ENCODE measurements at places on chromosomes 2 and 18.

DNA sequence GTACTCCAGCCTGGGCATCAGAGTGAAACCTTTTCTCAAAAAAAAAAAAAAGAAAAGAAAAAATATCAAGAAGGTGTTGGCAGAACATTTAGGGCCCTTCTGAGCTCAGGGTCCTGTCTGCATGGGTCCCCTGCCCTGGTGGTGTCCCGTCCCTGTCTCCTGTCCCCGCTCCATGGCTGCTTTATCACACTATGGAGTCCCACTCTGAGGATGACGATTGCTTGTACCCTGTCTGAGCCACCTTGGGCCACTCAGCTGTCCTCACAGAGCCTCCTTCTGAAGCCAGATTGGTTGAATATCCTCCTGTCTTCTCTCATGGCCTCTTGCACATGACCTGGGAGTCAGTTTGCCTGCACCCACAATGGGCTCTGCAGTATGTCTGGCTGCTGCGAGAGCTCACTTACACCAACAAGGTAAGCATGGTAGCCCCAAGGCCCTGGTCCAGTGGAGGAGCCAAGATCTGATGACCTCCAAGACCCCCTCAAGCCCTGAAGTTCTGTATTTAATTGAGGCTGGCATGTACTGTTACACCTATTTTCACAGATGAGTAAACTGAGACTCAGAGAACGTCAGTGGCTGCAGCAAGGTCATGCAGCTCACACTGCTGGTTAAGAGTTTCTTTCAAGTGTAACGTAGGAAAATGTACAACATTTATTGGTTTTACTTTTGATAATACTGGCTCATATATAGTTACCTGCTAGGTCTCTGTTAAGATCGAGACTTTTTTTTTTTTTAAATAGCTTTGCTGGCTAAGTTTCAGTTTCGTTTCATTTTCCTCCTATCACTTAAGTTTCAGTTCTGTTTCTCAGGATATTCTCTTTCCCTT is 16.9 kb upstream of the ZCCHC2 start:
- DNase-seq: no peak

DNA sequence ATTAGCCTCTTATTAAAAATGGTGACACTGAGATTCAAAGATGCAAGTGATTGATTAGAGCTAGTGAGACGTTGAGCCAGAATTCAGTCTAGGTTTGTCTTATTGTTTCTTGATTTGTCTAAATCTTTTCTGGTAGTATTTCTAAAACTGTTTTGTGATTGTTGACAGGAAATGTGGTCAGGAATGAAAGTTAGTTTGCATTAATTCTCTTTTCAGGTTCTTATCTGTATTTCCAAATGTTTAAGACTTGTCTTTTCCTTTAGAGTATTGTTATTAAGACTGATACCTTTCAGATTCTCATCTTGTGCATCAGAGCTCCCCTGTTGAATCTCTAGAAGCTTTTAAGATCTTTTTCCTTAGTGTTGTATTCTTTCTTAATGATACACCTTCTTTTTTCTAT is 89.3 kb downstream of the MBD5 start:
- DNase-seq: no peak

DNA sequence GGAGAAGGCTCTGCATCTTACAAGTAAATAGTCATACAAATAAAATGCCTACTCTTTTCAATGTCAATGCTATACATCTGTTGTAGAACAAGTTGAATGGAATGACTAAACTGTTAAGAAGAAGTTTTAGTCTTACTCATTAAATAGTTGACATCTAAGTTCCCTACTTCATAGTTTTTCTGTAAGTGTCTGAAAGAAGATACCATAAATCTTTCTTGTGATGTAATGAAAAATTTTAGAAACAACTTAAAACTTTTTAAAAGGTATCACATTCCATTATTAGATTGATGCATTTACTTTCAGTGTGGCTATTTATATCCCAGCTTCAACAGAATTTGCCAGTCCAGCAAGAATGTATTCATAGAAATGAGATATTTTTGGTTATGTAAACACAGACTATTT is 185.2 kb upstream of the EPC2 start:
- peak; percentile 12 for DNase-seq

DNA sequence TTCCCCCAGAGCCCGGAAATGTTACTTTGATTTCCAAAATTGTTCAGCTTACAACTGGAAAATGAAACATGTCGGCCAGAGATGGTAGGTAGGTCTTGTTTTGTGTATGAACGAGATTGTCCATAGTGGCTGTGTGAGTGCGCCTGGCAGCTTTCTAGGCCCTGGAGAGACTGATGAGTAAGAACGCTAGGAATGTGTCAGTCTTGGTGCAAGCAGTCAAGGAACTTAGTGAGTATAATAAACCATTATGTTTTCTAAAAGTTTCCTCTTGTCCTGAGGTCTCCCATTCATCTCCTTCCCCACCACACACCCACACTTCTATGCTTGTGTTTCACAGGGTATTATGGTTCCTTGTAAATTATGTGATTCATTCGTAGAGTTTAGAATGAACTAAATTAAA is 234.2 kb downstream of the CDH2 start:
- no peak for DNase-seq

DNA sequence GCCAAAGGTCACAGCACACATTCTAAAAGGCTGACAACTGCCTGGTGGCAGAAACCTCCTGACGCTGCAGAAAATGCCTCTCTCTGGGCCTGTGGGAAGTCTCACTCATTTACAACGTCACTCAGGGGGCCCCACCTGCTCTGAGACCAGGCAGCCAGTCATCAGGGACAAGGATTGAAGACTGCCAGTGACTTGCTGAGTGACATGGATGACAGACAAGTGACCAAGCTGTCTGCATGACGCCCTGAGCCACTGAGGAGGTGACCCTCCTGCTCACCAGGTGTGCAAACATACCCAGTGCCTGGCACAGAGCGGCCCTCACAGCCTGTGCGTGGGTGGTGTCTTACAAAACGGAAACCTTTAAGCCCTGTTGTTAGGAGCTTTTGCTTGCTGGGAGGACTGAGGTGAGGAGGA is 392.4 kb downstream of the TNS1 start:
- DNase-seq: no peak

DNA sequence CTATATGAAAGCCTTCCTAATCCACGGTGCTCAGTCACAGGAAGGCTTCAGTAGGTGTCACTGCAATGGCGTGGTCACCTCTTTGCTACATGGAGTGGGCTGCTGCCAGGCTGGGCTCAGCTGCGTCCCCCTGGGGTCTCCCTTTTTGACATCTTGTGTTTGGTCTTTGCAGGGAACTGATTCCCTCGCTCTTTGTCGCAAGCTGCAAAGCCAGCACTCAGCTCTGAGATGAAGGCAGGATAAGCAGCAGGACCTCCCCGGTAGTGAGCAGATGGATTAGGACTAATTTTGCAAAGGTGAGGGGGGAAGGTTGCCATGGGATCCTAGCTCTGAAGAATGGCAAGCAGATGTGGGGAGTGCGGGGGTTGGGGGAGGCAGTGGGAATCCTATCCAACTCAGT is 173.9 kb upstream of the ARL4C start:
- no peak for DNase-seq

DNA sequence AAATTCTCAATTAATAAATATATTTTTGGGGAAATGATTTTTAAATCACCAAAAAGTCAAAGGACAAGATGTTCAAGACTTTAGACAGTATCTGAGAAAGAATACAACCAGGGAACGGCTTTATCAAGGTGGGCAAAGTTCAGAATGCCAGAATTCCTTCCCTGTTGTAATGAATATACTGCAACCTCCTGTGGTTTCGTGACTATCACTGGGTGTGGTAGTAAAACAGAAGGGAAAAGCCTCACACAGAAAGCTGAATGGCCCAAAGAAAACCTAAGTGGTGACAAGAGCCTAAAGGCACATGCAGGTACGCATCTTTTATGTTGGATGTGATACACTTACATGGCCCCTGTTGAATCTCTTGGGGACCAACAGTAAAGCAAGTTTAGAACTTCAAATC is 37.1 kb downstream of the MBD2 start:
- DNase-seq: no peak

- DNase-seq: no peak
These were observed 8.0 kb downstream of the HAAO start for GRCh38 chr2:42784204-42784880.

DNA sequence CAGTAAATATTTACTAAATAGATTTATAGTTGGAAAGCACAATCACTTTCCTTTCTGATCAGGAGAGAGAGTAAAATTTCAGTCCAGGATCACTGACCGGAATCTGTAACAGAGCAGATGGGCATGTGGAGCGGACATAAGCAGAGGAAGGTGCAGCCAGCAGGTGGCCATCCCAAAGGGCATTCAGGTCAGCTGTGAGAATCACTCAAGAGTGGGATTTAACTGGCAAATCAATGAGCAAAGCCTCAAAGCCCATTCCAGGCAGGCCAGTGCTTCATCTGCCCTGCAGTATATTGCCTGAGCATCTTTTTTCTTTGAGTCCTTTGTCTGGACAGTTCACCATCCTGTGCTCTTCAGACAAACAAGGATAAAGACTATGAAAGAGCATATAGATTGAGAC is 166.4 kb upstream of the SLC14A2 start:
- no peak for DNase-seq

DNA sequence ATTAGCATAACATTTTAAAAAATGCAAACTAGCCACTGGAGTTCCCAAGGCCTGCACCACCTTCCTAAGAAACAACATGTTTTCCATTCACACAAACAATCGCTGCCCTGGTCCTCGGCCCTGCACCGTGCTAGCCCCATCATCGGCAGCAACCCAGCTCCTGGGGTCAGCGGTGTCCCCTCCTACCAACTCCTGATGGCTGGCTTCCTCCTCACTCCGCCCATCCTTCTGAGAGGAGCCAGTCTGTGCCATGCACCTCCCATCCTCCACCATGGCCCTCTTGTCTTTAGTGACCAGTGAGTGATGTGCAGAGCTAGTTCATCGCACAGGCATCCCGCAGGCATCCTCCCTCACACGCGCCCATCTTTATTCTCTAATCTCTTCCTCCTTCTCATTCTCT is 81.9 kb downstream of the LONRF2 start:
- DNase-seq: no peak

DNA sequence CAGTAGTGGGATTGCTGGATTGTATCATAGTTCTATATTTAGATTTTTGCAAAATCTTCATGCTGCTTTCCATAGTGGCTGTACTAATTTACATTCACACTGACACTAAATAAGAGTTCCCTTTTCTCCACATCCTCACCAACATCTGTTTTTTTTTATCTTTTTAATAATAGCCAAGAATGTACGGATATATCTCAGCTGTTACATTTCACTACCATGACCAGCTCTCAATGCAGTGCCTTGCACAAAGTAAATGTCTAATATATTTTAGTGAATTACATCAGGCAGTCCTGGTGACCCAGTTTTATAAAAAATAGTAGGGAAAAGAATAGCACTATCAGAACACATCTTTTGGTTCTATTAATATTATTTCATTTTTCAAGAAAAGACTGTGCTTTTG is 161.8 kb downstream of the LNPK start:
- peak; percentile 37 for DNase-seq

DNA sequence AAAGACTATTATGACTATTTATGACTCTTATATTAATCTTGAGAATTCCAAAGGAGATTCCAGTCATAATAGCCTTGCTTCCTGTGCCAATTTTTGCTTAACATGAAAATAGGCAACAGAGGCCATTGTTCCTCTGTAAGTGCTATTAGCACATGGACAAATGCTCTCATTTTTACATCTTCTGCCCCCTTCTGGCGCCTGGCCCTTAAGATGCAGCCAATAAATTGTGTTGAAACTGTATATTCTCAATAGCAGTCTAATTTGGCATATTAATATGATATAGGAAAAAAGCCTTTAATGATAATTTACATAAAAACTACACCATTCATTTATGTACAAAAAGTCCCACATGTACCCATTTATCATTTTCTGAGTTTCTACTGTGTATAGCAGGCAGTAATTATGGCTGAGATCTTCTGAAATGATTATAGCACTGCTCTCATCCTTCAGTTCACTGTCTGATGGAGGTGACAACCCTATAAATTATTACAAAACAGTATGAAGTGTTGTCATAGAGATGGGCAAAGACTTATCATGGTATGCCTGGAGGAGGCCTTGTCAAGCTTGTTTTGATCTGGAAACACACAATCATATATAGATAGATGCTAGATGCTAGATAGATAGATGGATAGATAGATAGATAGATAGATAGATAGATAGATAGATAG is 613.3 kb downstream of the TSN start:
- no peak for DNase-seq

GRCh38 chr18:49921318-49921985 is 108.1 kb upstream of the ACAA2 start:
- no peak for DNase-seq

GRCh38 chr2:21710496-21710895 is 586.7 kb downstream of the TDRD15 start:
- no peak for DNase-seq
